Caudate nucleus (tissue), 63 donors: ENCODE measurements at places on chromosomes 7 and 10.

- DNase-seq = peak; percentile 56
These were observed at the start of gene DGKB for GRCh38 chr7:14902589-14903067. Gene DGKB, minus strand, starts transcription at chr7:14902751.

- DNase-seq = no peak
These were observed 329.4 kb downstream of the NXPH1 start for GRCh38 chr7:8762803-8763202.

- DNase-seq = peak; percentile 5
These were observed 43.7 kb downstream of the CPVL start for GRCh38 chr7:29102558-29103151.

GRCh38 chr10:21030091-21030490, 133.0 kb upstream of the NEBL start:
- DNase-seq = no peak

- no peak for DNase-seq
These were observed 68.5 kb downstream of the MAP3K8 start for GRCh38 chr10:30502266-30503060.

DNA sequence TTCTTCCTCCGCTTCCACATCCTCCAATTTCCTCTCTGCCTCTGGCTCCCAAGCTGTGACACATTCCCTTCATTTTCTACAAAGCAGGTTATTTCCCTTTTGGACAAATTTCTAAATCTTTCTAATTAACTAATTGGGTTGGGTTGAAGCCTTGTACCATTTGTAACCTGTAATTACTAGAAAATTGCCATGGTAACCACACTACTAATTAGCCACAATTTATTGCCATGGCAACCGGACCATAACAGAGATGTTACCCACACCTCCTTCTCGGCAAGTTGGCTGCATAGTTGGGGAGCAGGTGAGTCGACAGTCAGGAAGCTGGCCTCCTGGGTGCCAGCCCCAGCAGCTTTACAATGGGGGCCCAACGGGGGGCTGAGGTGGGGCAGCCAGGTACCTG, 61.6 kb downstream of the GOLGA7B start:
- no peak for DNase-seq

GRCh38 chr7:16951483-16952080, 69.8 kb upstream of the AGR3 start:
- DNase-seq = no peak

GRCh38 chr10:81248886-81249285, 626.1 kb upstream of the NRG3 start:
- DNase-seq = no peak

GRCh38 chr10:116490028-116490662, 55.6 kb upstream of the PNLIP start:
- DNase-seq = no peak

GRCh38 chr7:33678569-33679335, 226.6 kb upstream of the BMPER start:
- DNase-seq = no peak

DNA sequence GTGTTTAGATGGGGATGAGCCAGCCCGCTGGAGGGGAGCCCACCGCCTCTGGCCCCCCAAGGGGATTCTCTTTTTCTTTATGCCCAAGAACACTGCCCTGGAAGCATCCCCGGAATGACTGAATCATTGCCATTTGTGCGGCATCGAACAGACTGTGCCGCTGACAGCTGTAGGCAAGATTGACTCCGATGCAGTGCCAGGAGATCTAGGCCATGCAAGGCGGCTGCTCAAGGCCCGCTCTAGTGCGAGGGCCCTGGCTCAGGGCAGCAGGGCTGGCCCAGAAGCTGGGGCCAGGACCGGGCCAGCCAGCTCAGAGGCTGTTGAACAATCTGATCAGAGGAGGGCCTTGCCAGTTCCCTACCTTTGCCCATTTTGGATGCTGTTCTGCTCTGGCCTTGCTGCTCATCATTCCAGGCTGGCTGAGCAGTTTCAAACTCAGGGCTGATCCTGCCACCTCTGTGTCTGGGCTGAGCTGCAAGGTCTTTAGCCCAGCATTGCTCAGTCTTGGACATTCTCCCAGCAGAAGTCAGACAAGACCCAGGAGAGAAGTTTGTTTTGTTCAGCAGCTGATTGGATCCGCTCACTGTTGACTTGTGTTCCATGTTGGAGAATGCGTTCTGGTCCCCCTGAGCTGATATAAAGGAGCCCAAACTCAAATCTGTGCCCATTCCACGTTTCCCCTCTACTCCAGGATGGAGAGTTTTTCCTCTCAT, 485.3 kb upstream of the GALNT17 start:
- no peak for DNase-seq

DNA sequence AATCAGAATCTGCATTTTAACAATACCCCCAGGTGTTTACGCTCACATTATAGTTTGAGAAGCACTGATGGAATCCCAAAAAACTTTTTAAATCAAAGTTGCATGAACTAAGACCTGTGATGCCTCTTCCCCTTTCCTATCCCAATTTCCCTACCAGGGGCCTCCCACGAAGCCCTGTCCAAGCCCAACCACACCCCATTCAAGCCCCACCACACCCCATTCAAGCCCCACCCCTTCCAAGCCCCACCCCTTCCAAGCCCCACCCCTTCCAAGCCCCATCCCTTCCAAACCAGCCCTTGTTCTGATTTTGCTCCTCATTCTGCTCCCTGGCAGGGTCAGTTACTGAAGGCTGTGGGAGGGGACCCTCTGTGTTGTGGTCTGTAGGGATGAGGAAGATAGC, 9.8 kb upstream of the AQP1 start:
- no peak for DNase-seq

DNA sequence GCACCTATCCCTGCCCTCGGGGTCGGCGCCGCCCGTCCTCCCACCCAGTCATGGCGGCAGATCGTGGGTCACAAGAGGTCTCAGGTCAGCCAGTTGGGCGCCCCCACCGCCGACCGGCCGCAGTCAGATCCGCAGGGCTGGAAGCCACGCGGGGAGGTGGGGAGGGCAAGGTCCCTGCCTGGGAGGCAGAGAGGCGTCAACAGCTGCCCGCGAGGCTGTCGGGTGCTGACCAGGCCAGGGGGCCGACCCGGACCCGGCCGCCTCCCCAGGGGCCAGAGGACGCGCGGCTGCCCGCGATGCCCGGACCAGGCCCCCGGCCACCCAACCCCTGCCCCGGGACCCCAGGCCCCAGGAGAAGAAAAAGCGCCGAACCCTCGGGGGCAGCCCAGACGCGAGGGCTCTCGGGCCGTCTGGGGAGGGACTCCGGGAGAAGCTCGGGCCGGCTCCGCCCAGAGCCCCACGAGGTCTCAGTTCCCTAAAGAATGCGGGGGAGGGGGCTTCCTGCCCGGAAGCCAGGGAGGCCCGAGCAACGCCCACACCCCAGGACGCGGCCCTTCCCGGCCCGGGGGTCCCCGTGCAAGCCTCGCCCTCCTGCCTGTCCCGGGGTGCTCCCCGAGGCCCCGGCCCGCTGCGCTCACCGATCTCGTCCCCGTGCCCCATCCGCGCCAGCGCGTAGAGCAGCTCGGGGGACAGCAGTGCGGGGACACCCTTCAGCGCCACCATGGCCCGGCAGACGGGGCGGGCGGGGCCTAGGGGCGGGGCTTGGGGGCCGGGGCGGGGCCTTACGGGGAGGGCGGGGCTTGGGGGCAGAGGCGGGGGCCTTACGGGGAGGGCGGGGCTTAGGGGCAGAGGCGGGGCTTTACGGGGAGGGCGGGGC, at the start of gene FUOM:
FUOM (minus strand) TSS at position 735 of the 877 bp plus-strand sequence; CDS start at position 723, 12 bp downstream.
- DNase-seq = no peak

GRCh38 chr7:47340517-47340916, 241.4 kb downstream of the TNS3 start:
- DNase-seq = no peak

DNA sequence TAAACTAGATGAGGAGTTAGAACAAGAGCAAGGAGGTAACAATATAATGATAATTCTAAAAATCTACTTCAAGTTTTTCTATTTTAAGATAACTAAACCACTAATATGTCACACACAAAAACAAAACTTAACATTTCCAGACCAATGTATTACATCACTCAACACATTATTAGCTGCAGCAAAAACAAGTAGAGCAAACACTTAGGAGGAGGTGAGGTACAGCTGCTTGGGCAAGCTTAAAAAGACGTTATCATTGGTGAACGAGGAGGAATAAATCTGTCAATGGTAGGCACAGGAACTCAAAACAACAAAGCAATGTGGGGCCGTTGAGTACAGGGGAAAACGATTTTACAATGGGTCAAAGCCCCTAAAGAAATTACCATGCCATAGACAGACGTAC, 58.8 kb downstream of the EZH2 start:
- DNase-seq = no peak

DNA sequence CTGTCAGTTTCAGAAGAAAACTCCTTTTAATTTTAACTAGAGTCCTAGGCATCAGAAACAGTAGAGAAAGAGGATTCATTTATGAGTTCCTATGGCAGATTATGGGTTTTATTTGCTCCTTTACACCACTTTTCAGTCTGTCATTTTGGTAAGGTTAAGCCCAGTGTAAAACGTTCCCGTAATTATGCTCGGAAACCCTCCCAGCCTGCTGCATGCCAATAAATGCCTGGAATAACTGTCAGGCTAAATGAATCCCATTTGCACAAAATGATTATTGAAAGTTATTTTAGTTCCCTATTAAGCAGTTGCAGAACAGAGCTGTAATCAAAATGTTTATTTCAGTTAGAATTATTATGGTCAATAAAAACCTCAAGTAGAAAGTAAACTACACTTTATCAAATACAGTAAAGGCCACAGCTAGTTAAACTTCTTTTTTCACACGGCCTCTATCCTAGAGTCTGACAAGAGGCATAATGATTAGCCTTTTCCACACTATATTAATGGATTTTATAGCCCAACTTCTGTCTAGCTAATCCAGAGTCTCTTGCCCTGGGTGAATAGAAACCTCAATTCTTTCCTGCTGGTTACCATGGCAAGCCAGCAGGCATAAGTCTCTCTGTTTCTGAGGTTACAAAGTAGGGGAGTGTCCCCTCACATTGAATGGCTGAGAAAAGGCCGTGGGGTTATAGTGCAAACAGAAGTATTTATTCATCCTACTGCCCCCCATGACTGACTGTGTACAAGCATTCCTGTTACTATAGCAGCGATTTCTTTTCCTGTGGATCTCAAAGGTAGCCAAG, 80.8 kb upstream of the NPVF start:
- no peak for DNase-seq

DNA sequence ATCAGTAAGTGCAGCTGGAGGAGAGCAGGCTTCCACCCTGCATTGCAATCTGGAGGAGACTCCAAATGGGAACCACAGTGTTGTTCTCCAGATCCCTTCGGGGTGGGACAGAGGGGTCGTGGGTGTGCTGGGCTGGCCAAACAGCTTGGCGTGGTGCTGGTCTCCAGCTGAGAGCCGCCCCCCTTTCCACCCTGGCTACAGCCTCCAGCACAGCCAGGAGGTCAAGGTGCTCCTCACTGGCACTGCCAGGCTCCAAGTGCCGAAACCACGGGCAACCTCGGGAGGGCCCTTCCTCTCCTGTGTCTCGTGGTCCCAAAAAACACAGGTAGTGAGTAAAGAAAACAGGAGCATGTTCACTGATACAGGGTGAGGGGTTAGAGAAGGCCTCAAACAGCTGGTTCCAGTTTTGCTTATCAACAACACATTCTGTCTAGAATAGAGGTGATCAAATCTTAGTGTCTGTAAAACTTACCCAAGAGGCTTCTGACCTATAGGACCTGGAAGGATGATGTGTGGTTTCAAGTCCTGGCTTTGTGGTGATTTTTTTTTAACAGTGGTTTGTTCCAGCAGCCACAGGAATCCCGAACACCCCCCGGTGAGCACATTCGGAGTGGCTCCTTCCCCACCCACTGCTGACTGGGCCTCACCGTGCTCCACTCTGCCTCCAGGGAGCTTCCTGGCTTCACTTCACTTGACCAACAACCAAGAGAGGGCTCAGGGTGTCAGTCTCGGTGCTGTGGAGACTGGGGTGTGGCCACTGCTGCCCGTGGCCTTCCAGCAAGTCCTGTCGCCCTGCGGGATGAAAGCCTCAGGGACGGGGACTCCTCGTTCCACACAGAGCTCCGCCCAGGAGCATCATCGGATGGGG, 31.2 kb upstream of the EN2 start:
- no peak for DNase-seq

DNA sequence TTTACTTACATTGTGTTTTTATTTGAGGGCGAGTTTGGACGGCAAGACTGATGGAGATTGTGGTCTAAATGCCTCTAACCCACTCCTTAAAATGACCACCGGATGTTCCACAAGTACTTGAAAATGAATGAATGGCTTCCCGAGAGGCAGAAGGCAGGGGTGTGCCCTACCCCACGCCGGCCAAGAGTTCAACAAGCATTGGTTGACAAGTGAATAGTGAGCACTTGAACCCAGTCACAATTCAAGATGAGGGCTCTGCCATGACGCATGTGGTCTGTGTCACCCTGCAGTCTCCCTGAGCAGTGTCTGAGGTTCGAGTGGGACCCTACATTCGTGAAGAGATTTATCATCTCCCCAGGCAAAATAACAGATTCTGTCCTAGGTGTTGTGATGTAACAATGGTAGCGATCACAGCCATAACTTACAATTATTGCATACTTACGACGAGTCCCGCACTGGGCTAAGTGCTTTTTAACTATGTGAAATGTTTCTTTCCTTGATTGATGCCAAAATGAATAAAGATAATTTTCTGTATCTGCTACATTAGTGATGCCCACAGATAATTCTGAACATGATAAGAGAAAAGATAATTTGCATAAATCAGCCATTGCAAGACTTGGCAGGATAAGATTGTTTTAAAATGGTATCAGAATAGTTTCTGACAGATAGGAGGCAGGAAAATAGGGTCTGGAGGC, 305.4 kb downstream of the WDR37 start:
- no peak for DNase-seq

DNA sequence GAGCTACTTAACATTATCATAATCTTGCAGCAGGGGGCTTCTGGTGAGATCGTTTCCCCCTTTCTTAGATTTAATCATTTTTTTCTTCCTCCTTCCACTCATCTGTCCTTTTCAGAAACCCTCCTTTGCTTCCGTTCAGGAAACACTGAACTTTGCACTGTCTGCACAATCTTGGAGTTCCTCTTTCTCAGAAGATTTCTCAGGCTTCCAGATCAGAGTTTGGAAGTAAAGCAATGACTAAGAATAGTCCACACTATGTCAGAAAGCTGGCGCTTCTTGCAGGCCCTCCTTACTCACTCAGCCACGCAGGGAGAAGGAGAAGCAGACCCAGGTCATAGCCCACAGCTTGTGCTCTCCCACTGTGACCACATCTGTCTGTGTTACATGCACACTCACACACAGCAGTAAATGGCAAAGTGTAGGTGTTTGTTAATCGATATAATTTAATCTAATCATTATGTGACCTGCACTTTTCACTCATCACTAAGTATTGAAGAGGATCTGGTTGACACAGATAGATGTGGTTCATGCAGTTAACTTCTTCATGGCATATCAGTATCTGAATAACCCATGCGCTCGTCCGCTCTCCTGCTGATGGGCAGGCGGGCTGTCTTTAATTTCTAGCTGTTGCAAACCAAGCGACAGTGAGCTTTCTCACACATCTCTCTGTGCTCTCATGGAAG, 30.2 kb downstream of the ALOX5 start:
- no peak for DNase-seq

GRCh38 chr7:117143580-117143979, 179.3 kb downstream of the WNT2 start:
- no peak for DNase-seq

- no peak for DNase-seq
These were observed 80.5 kb upstream of the FZD8 start for GRCh38 chr10:35722636-35723035.

- DNase-seq = no peak
These were observed 30.6 kb downstream of the ECHDC3 start for GRCh38 chr10:11772575-11773288.

GRCh38 chr7:127404286-127405072, 12.0 kb upstream of the ZNF800 start:
- no peak for DNase-seq
